Kidney capillary endothelial cell (primary cell): ENCODE measurements at places on chromosomes 2 and 18.

GRCh38 chr18:23538870-23539269 lies 35.6 kb downstream of the RMC1 start:
- DNase-seq, result no peak

GRCh38 chr18:50154420-50154819 lies 40.5 kb downstream of the MYO5B start:
- DNase-seq, result no peak

DNA sequence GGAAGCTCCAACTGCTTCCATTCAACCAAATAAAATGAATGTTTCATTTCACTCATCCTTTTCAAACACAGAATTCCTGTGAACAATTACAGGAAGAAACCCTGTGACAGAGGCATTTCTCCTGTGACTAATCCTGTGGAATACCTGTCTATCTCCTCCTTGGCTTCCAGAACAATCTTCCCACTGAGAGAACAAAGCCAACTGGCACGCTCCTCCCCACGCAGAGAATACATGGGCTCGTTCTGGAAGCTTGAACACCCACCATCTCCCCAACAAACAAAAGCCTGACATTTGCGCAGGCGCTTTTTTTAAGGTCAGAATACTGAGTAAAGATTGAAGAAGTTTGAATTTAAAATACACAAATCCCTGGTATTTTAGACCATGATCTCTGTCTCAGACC lies 104.7 kb upstream of the SLC66A3 start:
- peak; percentile 30 for DNase-seq

- no peak for DNase-seq
Observed at GRCh38 chr2:215019521-215020145, 118.8 kb downstream of the ABCA12 start.

- DNase-seq, result no peak
Observed at GRCh38 chr2:203582468-203582867, 47.4 kb upstream of the RAPH1 start.

DNA sequence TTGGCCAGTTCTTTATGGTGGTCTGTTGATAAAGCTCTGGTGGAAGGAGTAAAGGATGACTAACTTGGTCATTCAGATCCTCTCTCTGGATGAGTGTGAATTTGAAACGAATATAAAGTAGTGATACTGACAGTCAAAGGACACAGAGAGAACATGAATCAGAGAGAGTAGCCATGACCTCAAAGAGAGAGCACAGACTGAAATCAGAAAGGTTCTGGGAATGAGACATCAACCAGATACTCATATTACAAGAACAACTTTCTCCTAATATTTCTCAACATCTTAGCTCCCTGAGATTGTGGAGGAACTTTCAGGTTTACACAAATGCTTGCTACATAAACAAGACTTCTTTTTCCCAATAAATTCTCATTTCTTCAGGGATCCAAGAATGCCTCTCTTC lies 849.1 kb upstream of the CHAC2 start:
- DNase-seq, result no peak

- no peak for DNase-seq
Observed at GRCh38 chr2:29139152-29139551, 23.9 kb downstream of the CLIP4 start.

- no peak for DNase-seq
Observed at GRCh38 chr18:55034742-55035141, 75.5 kb upstream of the CCDC68 start.

- no peak for DNase-seq
Observed at GRCh38 chr18:57208047-57208446, 61.2 kb downstream of the BOD1L2 start.

DNA sequence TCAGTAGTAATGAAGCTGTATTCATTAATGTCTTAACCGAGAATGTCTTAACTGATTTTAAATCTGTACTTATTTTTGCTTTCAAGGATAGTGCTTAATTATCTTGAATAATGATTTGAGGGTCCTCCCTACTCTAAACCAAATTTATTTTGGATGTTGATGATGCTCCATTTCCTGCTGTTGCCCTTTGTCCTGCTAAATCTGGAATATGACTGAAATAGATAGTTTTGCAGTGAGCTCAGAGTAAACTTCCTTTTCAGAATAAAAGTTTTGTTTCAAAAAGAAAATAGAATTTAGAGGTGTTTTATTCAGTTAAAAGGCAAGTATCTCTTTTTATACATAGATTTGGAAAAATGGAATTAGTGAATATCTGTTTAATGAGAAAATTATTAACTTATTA lies 8.1 kb downstream of the NBEAL1 start:
- peak; percentile 69 for DNase-seq

DNA sequence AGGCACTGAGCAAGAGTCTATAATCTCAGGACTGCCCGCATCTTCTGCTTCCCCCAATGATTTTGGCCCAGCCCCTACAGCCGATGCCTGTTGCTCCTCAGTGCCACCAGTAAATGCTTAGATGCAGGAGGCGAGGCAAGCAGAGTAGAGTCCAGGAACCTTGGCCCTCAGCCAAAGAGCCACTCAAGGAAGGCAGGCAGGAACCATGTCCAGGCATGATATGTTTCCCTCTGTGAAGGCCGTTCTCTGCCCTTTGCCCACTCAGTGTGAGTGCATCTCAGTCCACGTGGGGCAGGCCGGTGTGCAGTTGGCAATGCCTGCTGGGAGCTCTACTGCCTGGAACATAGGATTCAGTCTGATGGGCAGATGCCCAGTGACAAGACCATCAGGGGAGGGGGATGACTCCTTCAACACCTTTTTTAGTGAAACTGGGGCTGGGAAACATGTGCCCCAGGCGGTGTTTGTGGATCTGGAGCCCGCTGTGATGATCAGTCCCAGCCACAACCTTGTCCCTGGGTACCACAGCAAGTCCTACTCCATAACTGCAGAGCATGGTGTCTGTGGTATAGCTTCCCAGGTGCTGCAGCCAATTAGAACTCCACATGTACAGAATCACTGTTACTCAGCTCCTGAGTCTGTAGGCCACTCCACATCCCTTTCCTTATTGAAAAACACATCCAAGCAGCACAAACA lies 9.7 kb upstream of the DNAJB2 start:
- no peak for DNase-seq

DNA sequence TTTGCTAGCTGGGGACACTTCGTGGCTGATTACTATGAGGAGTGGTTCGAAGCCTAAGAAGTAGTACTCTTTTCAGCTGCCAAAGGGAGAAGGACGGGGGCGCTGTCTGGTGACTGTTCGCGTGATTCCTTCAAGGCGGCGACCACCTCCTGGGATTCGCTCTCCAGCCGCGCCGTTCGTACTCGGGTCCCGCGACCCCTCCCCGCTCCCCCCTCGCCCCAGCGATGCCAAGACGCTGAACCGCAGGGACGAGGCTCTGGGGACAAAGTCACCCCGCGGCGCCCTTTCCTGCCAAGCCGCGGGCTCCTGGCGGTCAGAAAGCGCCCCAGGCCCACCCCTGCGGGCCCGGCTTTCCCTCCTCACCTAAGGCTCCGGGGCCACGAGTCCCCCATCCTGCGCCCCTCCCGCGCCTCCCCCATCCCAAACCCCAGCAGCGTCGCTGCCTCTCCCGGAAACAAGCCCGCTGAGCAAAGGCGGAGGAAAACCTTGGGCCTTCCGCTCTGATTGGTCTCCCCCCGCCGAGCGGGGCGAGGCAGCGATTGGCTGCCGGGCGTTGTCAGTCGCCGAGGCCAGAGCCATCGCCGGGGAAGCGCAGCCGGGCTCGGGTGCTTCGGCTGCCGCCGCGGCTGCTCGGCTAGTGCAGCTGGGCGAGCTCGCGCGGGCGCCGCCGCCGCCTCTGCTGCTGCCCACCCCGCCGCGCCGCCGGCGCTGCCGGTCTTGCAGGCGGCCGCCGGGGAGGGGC lies 404.3 kb downstream of the XIRP2 start:
- peak; percentile 84 for DNase-seq

DNA sequence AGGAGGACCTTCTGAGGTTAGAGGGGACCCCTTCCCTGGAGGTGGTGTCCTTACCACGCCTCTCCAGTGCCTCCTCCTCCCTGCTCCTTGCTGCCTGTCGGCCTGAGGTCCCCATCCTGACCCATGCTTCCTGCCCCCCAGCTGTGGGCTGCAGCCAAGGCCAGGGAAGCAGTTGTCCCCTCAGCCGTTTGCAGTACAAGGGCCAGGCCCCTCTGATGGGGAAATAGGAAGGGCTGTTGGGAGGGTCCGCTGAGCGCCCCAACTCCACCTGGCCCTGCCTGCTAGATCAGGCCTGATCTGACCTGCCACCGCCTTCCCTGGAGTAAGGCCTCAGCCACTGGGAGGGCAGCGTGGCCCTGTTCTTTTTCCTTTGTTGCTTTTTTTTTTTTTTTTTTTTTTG lies 219.8 kb downstream of the KLHL29 start:
- DNase-seq, result no peak

DNA sequence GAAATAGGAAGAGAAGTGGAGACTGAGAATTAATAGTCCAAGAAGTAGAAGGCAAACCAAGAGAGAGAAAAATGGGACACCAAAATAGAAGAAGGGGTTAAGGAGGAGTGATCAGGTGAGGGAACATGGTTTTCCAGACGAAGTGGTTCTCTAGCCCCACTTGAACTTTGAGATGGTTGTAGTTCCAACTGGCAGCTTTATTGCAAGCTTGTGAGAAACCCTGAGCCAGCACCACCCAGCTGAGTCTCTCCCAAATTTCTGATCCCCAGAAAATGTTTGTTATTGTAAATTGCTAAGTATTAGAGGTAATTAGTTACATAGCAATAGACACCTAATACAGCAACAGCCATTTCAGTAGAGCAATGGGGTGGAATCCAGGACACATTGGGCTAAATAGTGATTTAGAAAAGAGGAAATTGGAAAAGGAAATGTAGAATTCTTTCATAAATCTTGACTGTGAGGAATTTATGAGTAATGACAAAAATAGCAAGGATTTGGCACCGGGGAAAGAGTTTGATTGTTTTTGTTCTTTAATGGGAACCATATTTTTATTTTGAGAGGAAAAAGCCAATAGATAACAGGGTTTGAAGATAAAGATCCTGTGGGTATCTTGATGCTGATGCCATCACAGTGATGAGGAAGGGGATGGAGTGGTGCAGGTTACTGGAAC lies 62.1 kb upstream of the XDH start:
- no peak for DNase-seq

DNA sequence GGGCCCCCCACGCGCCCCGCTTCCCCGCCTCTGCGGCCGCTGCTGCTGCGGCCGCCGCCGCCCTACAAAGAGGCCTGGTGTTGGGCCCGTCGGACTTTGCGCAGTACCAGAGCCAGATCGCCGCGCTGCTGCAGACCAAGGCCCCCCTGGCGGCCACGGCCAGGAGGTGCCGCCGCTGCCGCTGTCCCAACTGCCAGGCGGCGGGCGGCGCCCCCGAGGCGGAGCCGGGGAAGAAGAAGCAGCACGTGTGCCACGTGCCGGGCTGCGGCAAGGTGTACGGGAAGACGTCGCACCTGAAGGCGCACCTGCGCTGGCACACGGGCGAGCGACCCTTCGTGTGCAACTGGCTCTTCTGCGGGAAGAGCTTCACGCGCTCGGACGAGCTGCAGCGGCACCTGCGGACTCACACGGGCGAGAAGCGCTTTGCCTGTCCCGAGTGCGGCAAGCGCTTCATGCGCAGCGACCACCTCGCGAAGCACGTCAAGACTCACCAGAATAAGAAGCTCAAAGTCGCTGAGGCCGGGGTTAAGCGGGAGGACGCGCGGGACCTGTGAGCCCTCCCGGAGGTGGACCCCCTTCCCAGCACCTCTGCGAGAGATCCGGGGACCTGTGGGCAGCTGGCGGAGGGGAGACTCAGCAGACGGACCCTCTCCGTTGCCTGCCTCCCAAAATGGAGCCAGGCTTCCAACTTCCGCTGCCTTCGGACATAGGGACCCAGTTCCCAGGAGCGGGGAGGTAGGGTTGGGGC lies 1.9 kb downstream of the SP5 start:
- DNase-seq, result peak; percentile 41

DNA sequence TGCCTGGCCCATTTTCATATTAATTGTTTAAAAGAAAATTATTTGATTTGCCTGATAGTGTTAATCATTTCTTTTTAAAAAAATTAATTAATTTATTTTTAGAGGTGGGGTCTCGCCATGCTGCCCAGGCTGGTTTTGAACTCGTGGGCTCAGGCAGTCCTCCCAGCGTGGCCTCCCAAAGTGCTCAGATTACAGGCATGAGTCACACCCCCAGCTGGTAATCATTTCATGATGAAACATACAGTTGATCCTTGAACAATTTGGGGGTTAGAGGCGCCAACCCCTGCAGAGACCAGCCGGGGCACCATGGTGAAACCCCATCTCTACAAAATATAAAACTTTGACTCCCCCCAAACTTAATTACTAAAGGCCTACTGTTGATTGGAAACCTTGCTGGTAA lies 7.9 kb downstream of the GPN1 start:
- DNase-seq, result no peak

- DNase-seq, result peak; percentile 7
Observed at GRCh38 chr2:23286758-23287704, 97.9 kb upstream of the KLHL29 start.

- no peak for DNase-seq
Observed at GRCh38 chr2:31131871-31132270, 6.4 kb downstream of the GALNT14 start.

- no peak for DNase-seq
Observed at GRCh38 chr2:185417111-185417510, 321.5 kb upstream of the FSIP2 start.

GRCh38 chr18:66495844-66496243 lies 108.0 kb downstream of the CDH19 start:
- peak; percentile 58 for DNase-seq

DNA sequence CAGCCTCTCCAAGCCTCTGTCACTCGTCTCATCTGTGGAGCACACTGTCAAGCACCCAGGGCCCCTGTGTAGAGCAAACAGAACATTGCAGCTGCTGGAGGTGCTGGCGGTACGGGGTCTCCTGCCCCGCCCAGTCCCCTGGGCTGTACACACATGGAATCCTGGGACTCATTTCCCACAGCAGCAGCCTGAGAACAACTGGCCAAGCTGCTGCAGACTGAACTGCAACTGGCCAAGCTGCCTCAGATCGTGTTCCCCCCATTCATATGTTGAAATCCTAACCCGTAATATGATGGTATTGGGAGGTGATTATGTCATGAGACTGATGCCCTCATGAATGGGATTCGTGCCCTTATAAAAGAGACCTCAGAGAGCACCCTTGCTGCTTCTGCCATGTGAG lies 130.5 kb downstream of the NCK2 start:
- DNase-seq, result no peak

DNA sequence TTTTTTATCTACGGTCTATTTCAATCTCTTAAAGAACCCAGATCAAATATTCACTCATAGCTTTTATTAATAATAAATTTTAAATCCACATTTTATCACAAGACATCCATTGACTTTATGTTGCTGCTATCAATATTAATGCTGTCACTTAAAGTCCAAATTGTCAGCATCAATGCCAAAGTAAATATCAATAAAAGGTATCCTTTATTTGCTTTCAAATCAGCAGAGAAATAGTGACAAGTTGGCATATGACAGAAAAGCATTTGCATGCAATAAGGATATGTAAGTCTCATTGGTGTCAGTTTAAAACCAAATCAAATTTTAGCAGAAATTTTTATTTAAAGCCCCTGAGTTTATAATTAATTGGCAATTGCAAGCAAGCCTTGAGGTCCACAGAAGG lies 775.4 kb downstream of the ADCYAP1 start:
- no peak for DNase-seq

DNA sequence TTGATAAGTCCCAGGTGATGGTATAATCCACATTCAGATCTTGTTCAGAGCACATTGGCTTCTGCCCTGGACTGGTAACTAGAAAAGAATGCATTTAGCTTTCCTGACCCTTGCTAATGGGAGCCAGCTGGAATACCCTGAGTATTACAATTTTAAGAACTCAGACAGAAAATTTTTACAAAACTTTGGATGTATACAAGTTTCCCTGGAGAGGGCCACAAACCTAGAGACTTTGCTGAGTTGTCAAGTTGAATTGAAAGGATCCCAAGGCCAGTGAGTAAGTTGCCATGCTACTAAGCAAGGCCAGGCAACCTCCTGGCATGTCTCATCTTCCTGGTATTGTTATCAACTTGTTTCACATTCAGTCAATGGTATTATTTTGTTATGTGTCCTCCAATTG lies 20.0 kb upstream of the NABP1 start:
- DNase-seq, result peak; percentile 87
